ENCODE measurements at places on chromosomes 4 and X. TPM values are rescaled to one million over a fixed set of nuclear protein-coding genes. Genes with fewer than 3 reads are reported as not detected.

GRCh38 chr4:62640296-62640695 is 1440.2 kb downstream of the ADGRL3 start:
- DNase-seq, result no peak
- no peaks in the 10 kb centered on the region for H3K4me1 ChIP-seq
- no peak overlapping the region for H3K27ac ChIP-seq
- H3K4me3 ChIP-seq, result no peak overlapping the region
- no peaks in the 10 kb centered on the region for H3K36me3 ChIP-seq

GRCh38 chr4:152961014-152961772 is 25.1 kb downstream of the FHDC1 start:
- no peak overlapping the region for H3K4me3 ChIP-seq
- H3K36me3 ChIP-seq, result no peaks in the 10 kb centered on the region
- H3K27ac ChIP-seq, result no peak overlapping the region
- H3K27me3 ChIP-seq, result no peaks in the 10 kb centered on the region

GRCh38 chrX:22032506-22032905 is 381 bp downstream of the PHEX start:
- H3K4me1 ChIP-seq, result no peaks in the 10 kb centered on the region
- H3K27ac ChIP-seq, result no peak overlapping the region
- H3K27me3 ChIP-seq, result no peaks in the 10 kb centered on the region
- DNase-seq, result no peak
- no peaks in the 10 kb centered on the region for H3K36me3 ChIP-seq

- H3K27ac ChIP-seq, result no peak overlapping the region
- DNase-seq, result no peak
- H3K4me3 ChIP-seq, result no peak overlapping the region
- no peaks in the 10 kb centered on the region for H3K36me3 ChIP-seq
- no peaks in the 10 kb centered on the region for H3K27me3 ChIP-seq
These were observed 472.0 kb downstream of the IQCM start for GRCh38 chr4:149343614-149344013.

GRCh38 chr4:42216664-42217063 is 64.2 kb upstream of the BEND4 start:
- DNase-seq, result no peak
- H3K36me3 ChIP-seq, result no peaks in the 10 kb centered on the region
- H3K27me3 ChIP-seq, result peaks cover 45% of the 10 kb centered on the region
- H3K4me3 ChIP-seq, result no peak overlapping the region
- no peak overlapping the region for H3K27ac ChIP-seq

- DNase-seq, result no peak
- no peak overlapping the region for H3K4me3 ChIP-seq
- no peak overlapping the region for H3K27ac ChIP-seq
- no peaks in the 10 kb centered on the region for H3K36me3 ChIP-seq
These were observed 21.2 kb downstream of the PCGF3 start for GRCh38 chr4:726838-727237.

DNA sequence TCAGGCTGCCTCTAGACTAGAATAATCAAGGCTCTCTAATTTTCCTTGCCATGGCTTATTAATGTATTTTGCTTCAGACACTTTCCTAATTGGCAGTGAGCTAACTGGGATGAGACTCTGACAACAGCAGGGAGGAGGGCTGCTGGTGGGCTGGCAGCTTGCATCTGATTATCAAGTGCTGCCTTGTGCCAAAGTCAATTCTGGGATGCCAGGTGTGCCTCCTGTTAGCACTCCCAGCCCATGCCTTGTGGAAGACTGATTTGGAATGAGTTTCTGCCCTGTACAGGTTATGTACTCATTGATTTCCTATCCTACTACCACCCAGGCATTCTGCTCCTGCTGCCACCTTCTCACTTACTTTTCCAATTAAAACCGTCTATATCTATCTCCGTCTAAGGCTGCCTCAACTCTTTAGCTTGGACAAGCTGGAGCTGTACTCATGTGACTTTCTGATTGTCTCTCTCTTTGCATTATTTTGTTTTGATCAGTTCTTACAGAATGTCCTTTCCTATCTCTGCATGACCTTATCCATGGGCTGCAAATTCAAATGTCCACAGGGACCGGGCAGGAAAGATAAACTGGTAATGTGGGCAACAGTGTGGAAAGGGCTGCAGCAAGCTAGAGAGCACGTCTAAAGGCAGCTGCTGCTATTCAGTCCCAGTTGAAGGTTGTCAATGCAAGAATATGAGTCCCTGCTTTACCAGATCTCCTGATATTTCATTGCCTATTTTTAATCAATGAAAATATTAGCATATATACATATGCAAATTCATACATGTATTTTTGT is 112.6 kb downstream of the GABRA2 start:
- DNase-seq, result no peak
- no peaks in the 10 kb centered on the region for H3K4me1 ChIP-seq
- H3K36me3 ChIP-seq, result no peaks in the 10 kb centered on the region
- H3K27ac ChIP-seq, result no peak overlapping the region
- no peaks in the 10 kb centered on the region for H3K27me3 ChIP-seq

- H3K4me3 ChIP-seq, result no peak overlapping the region
These were observed 2548.3 kb downstream of the ARAP2 start for GRCh38 chr4:33696041-33696440.

GRCh38 chrX:39096599-39096998 is 295.3 kb downstream of the MID1IP1 start:
- H3K4me3 ChIP-seq, result no peak overlapping the region
- no peak overlapping the region for H3K27ac ChIP-seq

- peak; percentile 79 for DNase-seq
- H3K4me1 ChIP-seq, result peaks cover 13% of the 10 kb centered on the region
- H3K36me3 ChIP-seq, result no peaks in the 10 kb centered on the region
- no peak overlapping the region for H3K27ac ChIP-seq
- peak overlapping the region; percentile 48 for H3K4me3 ChIP-seq
- H3K27me3 ChIP-seq, result no peaks in the 10 kb centered on the region
These were observed 21.0 kb upstream of the BCORL1 start for GRCh38 chrX:129961180-129962083.

GRCh38 chr4:148495463-148495862 is 53.2 kb upstream of the NR3C2 start:
- H3K4me3 ChIP-seq, result no peak overlapping the region
- no peak for DNase-seq
- H3K36me3 ChIP-seq, result no peaks in the 10 kb centered on the region
- no peak overlapping the region for H3K27ac ChIP-seq

GRCh38 chrX:2697306-2697705 is 6.2 kb downstream of the CD99 start:
- no peaks in the 10 kb centered on the region for H3K27me3 ChIP-seq
- peaks cover 5% of the 10 kb centered on the region for H3K36me3 ChIP-seq
- peak; percentile 43 for DNase-seq
- H3K27ac ChIP-seq, result peak overlapping the region; percentile 97

DNA sequence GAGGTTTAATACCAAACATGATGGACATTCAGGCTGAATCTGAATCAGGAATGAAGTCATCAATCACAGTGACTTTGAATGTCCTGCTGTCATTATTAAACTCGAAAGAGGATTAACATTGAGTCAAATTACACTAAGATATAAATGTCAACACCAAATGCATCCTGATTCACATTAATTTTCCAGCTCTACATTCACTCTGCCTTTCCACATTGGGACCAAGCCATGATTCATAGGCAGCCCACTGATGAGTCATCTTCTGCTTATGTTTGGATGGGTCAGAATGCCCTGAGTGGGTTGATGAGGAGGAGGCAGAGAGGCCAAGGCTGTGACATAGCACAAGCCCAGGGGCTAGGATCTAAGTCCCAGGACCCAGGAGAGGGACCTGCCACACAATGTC is 247.6 kb upstream of the RPS6KA3 start:
- no peaks in the 10 kb centered on the region for H3K36me3 ChIP-seq
- no peak for DNase-seq
- H3K4me3 ChIP-seq, result no peak overlapping the region
- H3K27ac ChIP-seq, result peak overlapping the region; percentile 94

DNA sequence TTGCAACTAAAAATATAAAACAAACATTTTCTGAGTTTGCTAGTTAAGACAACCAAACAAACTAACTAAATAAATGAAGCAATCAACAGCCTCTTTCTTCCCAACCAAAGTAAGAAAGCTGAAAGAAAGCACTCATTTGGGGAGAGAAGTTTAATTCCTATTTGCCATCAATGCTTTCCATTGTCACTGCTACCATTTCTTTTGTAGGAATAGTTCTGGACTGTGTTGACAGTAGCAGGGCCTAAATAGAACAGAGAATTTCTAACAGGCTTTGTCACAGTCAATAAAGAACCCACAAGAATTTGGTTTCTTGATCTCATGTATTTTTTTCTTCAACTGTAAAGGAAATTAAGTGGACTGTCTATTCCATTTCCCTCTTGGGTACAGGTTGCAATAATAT is 1886.4 kb upstream of the TENM3 start:
- no peak for DNase-seq
- no peaks in the 10 kb centered on the region for H3K36me3 ChIP-seq
- H3K4me1 ChIP-seq, result no peaks in the 10 kb centered on the region
- H3K27me3 ChIP-seq, result no peaks in the 10 kb centered on the region
- H3K27ac ChIP-seq, result no peak overlapping the region

- no peak overlapping the region for H3K4me3 ChIP-seq
- H3K36me3 ChIP-seq, result peaks cover 19% of the 10 kb centered on the region
- H3K27ac ChIP-seq, result 0 out of 2 replicates have a peak overlapping the region, but pooled peaks have one; percentile 23
- H3K4me1 ChIP-seq, result no peaks in the 10 kb centered on the region
- DNase-seq, result no peak
- no peaks in the 10 kb centered on the region for H3K27me3 ChIP-seq
These were observed 71.8 kb downstream of the AFAP1 start for GRCh38 chr4:7867701-7868435.

DNA sequence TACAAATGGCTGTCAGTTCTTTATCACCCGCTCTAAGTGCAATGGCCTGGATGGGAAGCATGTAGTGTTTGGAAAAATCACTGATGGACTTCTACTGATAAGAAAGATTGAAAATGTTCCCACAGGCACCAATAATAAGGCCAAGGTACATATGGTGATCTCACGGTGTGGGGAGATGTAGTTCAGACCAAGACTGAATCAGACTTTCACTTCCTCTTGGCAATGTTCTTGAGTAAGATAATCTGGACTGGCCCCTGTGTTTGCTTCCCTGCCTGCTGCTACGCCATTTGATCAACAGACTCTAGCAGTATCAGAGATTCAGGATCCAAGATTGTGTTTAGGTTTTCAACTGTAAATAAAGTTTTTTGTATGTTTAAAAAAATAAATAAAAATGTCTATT is 682.2 kb upstream of the AMOT start:
- H3K27me3 ChIP-seq, result no peaks in the 10 kb centered on the region
- DNase-seq, result no peak
- no peaks in the 10 kb centered on the region for H3K4me1 ChIP-seq
- H3K4me3 ChIP-seq, result no peak overlapping the region
- no peak overlapping the region for H3K27ac ChIP-seq

DNA sequence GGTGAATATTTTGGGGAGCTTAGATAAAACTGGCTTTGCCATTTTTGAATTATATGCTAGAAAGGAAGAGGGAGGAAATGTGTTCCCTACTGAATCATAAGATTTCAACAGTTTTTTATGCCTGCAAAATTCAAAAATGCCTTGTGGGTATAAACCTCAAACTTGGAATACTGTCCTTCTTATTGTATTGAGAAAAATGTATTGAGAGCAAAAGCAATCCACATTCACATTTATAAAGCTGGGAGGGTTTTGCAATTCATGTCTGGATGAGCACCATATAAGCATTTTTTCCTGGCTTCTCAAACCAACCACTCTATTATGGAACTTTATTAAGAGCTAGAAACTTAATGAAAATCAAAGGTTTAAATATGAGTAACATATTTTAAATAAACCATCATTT is 289.8 kb downstream of the PCDH7 start:
- no peak overlapping the region for H3K27ac ChIP-seq
- H3K4me1 ChIP-seq, result no peaks in the 10 kb centered on the region
- H3K27me3 ChIP-seq, result no peaks in the 10 kb centered on the region
- no peak overlapping the region for H3K4me3 ChIP-seq
- no peaks in the 10 kb centered on the region for H3K36me3 ChIP-seq
- no peak for DNase-seq

GRCh38 chr4:120557372-120557771 is 365.2 kb downstream of the PRDM5 start:
- H3K4me1 ChIP-seq, result no peaks in the 10 kb centered on the region
- no peak overlapping the region for H3K27ac ChIP-seq
- no peak overlapping the region for H3K4me3 ChIP-seq
- no peaks in the 10 kb centered on the region for H3K27me3 ChIP-seq

- H3K4me3 ChIP-seq, result no peak overlapping the region
- H3K4me1 ChIP-seq, result no peaks in the 10 kb centered on the region
- no peak for DNase-seq
- H3K27me3 ChIP-seq, result no peaks in the 10 kb centered on the region
These were observed 88.9 kb downstream of the COX7B2 start for GRCh38 chr4:46820154-46820553.

DNA sequence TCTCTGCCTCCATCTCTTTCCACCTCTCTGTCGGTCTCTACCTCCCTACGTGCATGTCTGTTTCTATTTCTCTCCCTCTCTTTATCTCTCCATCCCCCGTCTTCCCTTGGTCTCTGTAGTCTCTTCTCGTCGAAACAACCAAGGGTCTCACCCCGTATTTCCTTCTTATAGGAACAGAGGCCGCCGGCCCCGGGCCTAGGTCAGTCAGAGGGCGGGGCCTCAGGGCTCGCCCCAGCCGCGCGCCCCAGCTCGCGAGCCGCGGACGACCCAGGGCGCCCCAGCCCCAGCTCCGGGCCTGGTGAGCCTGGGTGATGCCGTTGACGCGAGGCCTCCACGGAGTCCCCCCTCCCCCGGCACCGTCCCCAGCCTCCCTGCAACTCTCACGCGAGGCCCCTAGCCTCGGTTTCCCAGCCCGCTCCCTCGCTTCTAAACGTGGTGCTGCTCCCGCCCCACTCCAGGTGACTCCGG is 6.6 kb downstream of the TIMM17B start:
- no peaks in the 10 kb centered on the region for H3K27me3 ChIP-seq
- H3K4me3 ChIP-seq, result peak overlapping the region; percentile 44
- no peak for DNase-seq

DNA sequence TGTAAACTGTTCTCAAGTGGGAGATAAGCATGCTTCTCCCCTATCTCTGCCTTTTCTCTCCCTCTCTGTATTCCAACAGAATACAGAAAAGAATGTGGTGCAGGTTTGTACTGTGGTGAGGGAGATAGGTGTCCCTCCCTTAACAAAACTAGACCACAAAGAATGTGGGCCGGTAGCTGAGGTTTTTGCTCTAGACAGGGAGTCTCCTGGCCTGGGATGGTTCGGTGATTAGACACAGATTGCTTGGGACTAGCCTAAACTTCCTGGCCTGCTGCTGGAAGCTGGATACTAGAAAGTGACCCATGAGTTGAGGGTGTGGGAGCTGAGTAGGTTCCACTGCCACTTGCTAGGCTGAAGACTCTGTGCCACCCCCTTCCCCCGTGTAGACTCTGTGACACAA is 143.0 kb downstream of the CXXC4 start:
- DNase-seq, result no peak
- no peak overlapping the region for H3K27ac ChIP-seq
- H3K4me3 ChIP-seq, result no peak overlapping the region

The HTN1 gene
- total RNA-seq, result not detected

The PF4V1 gene
- not detected for total RNA-seq

The USP17L20 gene
- total RNA-seq, result not detected

The CRLF2 gene
- 0.78 TPM for total RNA-seq

The STK32B gene
- total RNA-seq, result not detected

The SYTL4 gene
- 23.6 TPM for total RNA-seq

The HMGN5 gene
- 3.6 TPM for total RNA-seq

The LYAR gene
- total RNA-seq, result 15.7 TPM

The PCDH18 gene
- 0.40 TPM for total RNA-seq

The XG gene
- not detected for total RNA-seq

Measured in PC-9 (cell line).